ENCODE measurements at places on chromosomes 2 and 18.

DNA sequence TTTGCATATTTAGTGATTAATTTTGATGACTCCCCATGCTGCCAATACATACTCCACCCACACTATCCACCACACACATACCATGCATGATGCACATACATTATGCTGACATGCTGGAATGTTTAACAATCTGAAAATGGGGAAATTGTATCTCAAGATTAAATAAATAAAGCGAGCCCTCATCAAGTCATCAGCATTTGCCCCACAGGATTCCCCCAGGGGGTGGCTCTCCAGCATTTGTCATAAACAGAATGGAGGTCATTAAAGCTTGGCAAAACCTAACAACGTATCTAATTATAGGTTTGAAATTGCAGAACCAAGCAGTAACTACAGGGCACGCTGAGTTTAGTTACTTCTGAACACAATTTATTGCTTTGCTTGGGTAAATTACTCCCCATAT is 141.2 kb upstream of the TACR1 start:
- no peak for DNase-seq

DNA sequence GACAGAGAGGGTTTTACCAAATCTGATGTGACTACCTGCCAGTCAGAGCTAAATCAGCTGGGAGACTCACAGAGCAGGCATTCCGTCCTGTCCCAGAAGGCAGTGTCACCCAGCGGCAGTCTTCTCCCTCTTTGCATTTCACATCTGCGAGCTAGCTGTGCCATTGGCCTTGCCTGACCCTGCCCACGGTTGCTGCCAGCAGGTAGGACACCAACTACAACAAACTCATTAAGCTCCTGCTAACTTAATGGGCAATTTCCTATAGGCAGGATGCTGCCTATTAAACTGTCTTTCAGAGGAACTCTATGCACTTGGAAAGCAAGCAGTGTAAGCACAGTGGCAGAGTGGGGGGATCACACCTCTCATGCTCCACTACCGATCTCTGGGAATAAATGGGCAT is 116.4 kb upstream of the CAPN13 start:
- DNase-seq, result no peak

GRCh38 chr18:33264566-33264965 is 176.0 kb downstream of the CCDC178 start:
- DNase-seq, result no peak

GRCh38 chr2:240917684-240918257 is 11.6 kb downstream of the CROCC2 start:
- no peak for DNase-seq

GRCh38 chr2:60948161-60948560 is 66.8 kb downstream of the REL start:
- no peak for DNase-seq

DNA sequence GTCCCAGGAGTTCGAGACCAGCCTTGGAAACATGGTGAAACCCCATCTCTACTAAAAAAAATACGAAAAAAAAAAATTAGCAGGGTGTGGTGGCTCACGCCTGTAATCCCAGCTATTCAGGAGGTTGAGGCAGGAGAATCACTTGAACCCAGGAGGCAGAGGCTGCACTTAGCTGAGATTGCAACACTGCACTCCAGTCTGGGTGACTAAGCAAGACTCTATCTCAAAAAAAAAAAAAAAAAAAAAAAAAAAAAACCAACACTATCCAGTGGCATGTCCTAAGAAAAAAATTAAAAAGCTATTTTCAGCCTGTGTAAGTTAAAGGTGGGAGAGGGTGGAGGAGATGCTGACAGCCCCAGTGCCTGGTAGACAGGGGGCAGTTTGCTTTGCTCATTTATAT is 32.2 kb upstream of the REL start:
- DNase-seq, result no peak

DNA sequence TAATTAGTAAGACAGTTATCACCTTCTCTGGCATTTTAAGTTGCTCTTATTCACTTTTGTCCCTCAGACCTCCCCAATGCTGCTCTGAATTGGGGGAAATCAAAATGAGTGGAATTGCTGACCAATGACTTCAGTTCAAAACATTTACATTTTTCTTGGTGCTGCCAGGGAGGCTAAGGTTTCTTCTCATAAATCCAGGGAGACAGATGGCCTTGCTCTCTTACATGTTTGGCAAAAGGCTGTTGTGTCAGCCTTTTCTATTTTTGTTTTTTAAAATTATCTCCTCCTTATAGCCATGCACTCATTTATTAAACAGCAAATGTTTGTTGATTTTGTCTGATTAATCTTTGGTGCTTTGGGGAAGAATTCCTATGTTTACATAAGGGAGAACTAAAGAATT is 82.0 kb downstream of the GALNT13 start:
- DNase-seq, result no peak

DNA sequence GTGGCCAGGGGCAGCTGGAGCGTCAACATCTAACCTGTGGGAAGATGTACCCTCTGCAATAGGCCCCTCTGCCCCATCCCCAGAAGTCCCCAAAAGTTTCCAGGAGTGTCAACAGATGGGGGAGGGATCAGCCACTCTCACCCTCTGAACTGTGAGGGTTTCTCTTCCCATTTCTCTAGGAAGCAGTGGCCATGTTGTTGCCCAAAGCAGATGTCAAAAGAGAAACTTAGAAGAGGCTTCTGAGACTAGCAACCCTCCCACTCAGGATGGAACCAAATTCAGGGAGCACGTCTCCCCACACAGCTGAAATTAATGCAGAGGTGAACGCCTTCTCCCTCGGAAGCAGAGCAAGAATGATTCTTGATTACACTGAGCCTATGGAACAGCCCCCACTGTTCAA is 70.3 kb downstream of the ARL4C start:
- DNase-seq, result no peak

- no peak for DNase-seq
Measured at GRCh38 chr2:203908066-203908796, 28.3 kb upstream of the ICOS start.

DNA sequence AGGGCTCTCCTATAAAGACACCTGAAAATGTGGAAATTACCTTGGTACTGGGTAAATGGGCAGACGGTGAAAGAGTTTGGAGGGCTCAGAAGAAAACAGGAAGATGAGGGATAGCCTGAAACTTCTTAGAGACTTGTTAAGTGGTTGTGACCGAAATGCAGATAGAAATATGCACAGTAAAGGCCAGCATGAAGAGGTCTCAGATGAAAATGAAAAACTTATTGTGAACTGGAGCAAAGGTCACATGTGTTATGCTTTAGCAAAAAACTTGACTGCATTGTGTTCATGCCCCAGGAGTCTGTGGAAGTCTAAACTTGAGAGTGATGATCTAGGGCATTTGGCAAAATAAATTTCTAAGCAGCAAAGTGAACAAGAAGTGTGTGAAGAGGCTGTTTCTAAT is 137.1 kb downstream of the CBLN2 start:
- no peak for DNase-seq

DNA sequence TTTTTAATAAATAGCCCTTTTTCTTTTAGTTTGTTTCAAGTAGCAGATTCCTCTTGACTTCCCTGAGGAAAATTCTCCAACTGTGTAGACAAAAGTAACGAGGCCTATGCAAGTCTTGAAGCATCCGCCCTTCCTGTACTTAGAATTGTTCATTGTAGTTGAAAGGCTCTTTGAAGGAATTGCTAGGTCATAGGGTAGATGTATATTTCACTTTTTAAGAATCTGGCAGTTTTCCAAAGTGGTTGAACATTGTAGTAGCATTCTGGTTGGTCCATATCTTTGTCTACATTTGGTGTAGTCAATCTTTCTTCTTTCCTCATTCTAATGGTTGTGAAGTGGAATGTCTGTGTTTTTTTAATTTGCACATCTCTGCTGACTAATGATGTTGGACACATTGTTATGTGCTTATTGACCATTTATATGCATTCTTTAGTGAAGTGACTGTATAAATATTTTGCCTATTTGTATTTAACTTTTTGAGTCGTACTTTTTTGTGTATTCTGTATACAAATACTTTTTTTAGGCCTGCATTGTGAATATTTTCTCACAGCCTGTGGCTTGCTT is 5.6 kb upstream of the SERPINB11 start:
- no peak for DNase-seq

GRCh38 chr2:202069170-202070067 is 3.6 kb upstream of the KIAA2012 start:
- no peak for DNase-seq

GRCh38 chr2:213187833-213188532 is 36.6 kb upstream of the IKZF2 start:
- no peak for DNase-seq

GRCh38 chr2:49194701-49195100 is 40.4 kb upstream of the FSHR start:
- DNase-seq, result no peak

DNA sequence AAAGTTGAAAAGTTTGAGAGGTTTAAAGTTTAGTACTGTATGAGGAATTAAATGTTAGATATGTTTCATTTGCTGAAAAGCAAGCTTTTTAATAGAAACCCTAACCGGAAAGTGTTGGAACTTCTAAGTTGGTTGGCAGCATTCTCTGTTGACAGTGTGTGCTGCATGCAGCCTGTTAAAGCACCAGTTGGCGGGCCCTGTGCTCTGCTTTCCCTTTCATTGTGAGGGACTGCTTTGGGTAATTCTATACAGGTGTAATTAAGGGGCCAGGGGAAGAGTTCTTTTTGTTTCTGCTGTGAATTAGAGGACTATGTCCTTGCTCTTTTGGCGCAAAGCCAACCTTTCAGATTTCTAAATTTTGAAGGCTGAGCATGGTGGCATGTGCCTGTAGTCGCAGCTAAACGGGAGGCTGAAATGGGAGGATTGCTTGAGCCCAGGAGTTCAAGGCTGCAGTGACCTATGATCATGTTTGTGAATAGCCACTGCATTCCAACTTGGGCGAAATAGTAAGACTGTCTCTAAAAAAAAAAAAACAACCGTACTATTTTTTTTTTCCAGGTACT is 20.1 kb downstream of the PLEKHB2 start:
- DNase-seq, result no peak

- no peak for DNase-seq
Measured at GRCh38 chr2:34736482-34736881, 1137.4 kb upstream of the FAM98A start.

- DNase-seq, result no peak
Measured at GRCh38 chr2:63225964-63226686, 175.5 kb downstream of the OTX1 start.

DNA sequence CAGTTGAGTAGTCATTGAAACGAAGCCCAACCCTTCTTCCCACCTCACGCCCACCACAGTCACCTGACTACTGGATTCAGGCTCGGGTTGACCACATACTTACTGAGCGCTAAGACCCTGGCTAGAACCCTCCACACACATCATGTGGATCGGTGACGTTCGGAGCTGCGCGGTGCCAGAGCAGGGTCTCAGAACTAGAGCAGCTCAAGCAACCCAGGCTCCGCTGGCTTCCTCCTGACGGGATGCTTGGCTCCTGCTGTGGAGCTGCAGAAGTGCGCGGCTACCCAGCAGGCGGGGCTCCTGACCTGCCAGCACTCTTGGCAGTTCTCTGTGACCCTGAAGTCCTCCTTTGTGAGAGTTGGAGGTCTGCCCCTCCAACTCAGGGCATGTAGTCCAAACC is 90.6 kb upstream of the MBOAT2 start:
- DNase-seq, result no peak

DNA sequence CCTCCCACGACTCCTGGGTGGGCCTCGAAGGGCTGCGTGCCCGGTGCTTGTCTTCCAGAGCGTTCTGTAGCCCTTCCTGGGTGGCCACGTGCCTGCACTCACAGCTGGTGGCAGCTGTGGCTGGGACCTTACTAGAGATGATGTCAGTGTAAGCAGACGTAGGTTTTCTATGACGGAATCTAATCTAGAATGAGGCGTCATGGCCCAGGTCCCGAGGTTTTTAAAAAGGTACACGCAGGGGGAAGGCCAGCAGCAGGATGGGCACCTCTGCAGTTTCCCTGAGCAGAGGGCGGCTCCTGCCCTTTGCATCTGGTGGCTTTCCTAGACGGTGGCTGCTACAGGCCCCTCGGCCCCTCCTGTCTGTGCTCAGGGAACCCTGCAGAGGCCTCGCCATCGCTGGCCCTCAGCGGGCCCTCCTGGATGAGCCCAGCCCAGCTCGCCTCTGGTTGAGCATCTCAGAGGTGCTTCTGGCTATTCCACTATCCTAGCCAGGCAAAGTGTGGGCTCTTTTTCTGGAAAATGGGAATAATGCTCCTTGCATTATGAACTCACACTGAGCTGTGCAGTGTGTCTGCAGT is 49.6 kb upstream of the PXDN start:
- DNase-seq, result peak; percentile 46

GRCh38 chr2:40243581-40244187 is 208.2 kb downstream of the SLC8A1 start:
- no peak for DNase-seq

DNA sequence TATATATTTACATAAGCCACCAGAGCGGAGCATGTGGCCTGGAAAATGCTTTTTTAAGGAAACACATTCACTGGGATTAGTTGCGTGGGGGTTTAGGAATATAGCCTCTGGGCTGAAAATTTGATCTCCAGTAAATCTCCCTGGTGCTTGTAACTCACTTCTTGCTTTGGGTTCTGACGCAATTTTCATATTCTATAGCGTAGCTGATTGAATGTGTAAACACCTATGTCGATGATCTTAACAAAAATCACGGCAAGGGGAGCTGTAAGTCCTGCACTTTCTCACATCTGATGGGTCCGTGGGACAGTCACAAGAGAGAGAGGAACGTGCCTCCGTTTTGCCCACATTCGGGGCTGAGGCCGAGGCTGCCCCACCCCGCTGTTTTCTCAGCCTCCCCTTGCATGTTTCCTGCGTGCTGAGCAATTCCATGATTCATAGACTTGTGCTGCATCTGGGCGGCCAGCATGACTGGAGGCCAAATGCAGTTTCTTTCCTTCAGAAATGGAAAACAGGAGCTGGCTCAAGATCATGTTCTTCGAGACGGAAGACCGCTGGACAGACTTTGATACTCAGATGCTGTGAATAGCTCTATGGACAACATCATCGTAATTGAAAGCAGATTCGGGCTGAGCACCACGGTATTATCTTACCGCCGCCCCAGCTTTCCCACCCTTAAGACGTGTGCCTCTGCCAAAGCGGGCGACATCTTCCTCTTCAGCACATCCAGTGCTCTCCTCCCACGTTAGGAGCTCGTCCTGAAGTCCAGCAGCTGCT is 109.2 kb downstream of the TMEM18 start:
- peak; percentile 18 for DNase-seq

- DNase-seq, result no peak
Measured at GRCh38 chr2:24077535-24077877, 1.4 kb upstream of the SF3B6 start.

GRCh38 chr2:85255813-85256594 is 71.8 kb downstream of the TGOLN2 start:
- DNase-seq, result no peak

- no peak for DNase-seq
Measured at GRCh38 chr2:207403141-207403540, 126.6 kb upstream of the CREB1 start.

GRCh38 chr2:178871536-178871935 is 64.3 kb upstream of the TTN start:
- no peak for DNase-seq

DNA sequence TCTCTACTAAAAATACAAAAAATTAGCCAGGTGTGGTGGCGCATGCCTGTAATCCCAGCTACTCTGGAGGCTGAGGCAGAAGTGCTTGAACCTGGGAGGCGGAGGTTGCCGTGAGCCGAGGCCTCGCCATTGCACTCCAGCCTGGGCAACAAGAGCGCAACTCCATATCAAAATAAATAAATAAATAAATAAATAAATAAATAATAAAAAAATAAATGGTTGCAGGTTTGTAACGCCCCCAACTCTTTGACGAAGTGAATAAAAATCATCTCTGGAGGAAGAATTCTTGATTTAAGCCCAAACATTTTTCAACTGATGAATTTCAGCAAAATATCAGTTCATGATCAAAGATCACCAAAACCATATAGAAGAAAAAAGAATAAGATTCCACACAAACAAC is 13.3 kb upstream of the CNRIP1 start:
- DNase-seq, result no peak
